Stimulated activated CD8-positive, alpha-beta memory T cell treated with anti-CD3 and anti-CD28 coated beads, Interleukin-15, amount 100 ng/mL, for 48 hours (primary cell): ENCODE measurements at places on chromosomes 6 and 20.

GRCh38 chr20:52269321-52269720 lies 77.7 kb upstream of the ZFP64 start:
- no peak for DNase-seq

- DNase-seq, result no peak
These were observed 10.0 kb downstream of the REV3L start for GRCh38 chr6:111472933-111473435.

DNA sequence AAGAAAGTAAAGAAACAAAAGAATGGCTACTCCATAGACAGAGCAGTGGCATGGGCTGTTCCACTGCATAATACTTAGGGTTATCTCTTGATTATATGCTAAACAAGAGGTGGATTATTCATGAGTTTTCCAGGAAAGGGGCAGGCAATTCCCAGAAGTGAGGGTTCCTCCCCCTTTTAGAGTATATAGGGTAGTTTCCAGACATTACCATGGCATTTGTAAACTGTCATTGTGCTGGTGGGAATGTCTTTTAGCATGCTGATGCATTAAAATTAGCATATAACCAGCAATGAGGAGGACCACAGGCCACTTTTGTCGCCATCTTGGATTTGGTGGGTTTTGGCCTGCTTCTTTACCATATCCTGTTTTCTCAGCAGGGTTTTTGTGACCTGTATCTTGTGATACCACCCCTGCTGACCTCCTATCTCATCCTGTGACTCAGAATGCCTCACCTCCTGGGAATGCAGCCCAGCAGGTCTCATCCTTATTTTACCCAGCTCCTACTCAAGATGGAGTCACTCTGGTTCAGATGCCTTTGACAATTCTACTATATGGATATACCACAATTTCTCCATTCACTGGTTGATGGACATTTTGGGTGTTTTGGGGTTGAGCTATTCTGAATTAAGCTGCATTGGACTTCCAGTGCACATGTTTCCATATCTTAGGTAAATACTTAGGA lies 280.6 kb downstream of the FARS2 start:
- DNase-seq, result no peak

- no peak for DNase-seq
These were observed 7.9 kb upstream of the DEFB125 start for GRCh38 chr20:79565-79964.

DNA sequence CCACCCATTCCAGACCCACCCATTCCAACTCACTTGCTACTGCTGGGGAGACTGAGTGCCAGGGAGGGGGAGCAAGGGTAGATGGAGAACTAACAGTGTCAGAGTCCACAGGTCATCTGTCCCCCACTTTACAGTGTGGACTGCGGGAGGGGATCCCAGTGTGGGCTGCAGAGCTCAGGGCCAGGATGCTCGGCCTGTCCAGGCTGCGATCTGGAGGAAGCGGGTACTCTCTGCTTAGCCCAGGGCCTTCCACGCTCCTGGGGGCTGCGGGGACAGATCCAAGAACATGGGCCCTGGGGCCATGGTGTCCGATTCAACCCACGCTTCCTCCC lies 14.1 kb upstream of the GATA5 start:
- no peak for DNase-seq

GRCh38 chr6:139480356-139481165 lies 106.1 kb upstream of the CITED2 start:
- no peak for DNase-seq

GRCh38 chr6:2476376-2476775 lies 231.0 kb upstream of the GMDS start:
- no peak for DNase-seq

DNA sequence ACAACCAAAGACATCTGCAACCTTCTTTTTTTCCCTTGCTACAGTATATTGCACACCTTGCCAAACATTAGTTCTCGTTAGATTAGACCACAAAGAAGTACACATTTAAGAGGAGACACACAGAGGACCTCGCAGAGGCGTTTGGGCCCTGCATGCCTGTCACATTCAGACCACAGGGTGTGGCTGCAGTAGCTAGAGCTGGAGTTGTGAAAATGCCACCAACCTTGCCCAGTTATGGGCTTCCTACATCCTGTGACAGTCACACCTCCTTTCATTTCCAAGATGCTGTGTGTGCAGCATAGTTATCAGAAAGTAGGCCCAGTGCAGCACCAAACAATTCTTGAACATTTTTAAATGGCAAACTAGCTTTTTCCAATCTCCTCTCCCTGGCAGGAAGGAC lies 2.4 kb downstream of the SYNE1 start:
- DNase-seq, result no peak

- no peak for DNase-seq
These were observed 384.0 kb downstream of the SAMD5 start for GRCh38 chr6:147892476-147892875.

GRCh38 chr20:57546956-57547649 lies 13.8 kb upstream of the PCK1 start:
- no peak for DNase-seq

- DNase-seq, result no peak
These were observed 143.9 kb upstream of the NOX3 start for GRCh38 chr6:155599561-155599960.
